Activated CD4-positive, alpha-beta memory T cell treated with anti-CD3 and anti-CD28 coated beads, Interleukin-2, amount 10 ng/mL, durations not matched to agents 7 days and 5 days (primary cell): ENCODE measurements at places on chromosomes 11 and 22. TPM values are rescaled to one million over a fixed set of nuclear protein-coding genes. Genes with fewer than 3 reads are reported as not detected.
A peak's percentile ranks its signal among the peaks of the same experiment; 100 is the strongest.

The BAD gene
- 36.5 TPM for total RNA-seq

DNA sequence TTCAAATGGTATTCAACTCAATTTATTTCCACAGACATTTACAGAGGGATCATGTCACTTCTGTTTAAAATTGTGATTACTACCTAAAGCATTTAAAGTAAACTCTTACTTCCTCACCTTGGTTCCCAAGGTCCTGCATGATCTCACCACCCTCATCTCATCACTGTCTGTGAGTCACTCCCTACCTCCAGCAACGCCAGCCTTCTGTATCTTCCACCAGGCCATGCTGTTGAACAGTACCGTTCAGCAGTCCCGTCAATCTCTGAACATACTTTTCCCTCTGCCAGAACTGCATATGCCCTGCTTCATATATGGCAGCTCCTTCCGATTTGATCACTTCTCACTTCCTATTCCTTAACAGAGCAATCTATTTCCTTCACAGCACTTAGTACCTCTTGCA is 2.0 kb downstream of the FBXO3 start:
- no peak for DNase-seq

DNA sequence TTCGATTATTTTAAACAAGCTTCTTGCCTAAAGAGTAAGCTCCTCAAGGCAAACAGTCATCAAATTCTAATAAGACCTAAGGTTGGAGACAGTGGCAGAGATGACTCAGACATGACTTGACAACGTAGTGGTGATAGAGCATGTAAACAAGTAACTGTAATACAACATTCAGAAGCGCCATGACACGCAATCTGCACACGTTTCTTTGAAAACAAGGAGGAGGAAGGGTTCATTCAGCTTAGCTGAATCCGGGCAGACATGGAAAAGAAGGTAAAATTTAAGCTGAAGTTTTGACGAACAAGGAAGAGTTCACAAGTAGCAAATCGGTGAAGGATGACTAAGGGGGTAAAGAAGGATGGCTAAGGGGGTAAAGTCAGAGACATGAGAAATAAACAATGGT is 152.4 kb upstream of the ZC3H12C start:
- no peak for DNase-seq

DNA sequence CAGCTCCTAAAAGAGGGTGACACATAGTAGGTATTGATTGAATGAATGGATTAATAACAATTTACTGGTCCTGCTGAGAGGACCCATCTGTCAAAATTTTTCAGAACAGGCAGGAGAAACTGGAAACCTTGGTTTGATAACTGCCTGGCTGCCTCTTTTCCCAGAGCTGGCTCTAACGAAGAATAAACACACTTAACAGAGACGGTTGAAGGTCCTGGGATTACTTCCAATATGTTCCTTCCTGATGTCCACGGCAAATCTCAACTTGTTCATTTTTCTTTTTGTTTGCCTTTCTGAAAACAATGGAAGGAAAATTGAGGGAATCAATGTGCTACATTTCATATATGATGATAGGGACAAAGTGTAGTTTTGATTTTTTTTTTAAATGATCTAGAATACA is 76.5 kb upstream of the SYT13 start:
- DNase-seq, result no peak

The NPAS4 gene
- 0.20 TPM for total RNA-seq

DNA sequence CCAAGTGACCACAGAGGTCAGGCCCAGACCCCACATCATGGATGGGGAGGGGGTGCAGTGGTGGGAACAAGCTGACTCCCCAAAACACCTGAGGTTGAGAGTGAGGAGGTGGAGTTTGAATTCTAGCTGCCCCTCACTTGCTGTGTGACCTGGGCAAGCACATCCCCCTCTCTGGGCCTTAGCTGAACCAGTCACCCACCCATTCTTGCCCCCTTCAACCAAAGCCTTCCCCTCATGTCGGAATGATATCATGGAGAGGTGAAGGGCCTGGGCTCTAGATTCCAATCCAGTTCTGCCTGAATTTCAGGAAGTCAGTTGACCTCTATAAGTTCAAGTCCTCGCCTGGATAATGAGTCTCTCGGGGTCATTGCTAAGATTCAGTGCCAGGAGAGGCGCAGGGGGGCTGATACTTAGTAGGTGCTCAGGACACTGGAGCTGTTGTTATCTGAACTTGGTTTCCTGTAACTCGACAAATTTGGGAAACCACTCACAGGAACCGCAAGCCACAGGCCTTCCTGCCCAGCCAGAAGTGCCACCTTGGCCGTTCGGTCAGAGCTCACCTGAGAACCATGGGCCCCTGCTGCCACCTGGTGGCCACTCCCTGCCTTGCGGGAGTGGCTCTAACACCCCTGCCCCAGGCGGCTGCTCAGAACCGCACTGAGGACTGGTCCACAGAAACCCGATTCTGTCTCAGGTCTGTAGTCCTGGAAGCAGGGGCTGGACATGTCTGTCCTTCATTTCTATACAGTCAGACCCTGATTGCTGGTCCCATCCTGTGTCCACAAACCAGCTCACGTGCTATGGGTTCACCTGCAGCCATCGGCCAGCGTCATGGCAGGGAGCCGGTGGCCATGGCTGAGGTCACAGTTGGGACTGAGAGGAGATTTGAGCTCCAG is 6.9 kb downstream of the CDC42EP1 start:
- peak; percentile 97 for DNase-seq

- no peak for DNase-seq
Measured at GRCh38 chr22:32130464-32130863, 28.6 kb downstream of the C22orf42 start.

The UBQLNL gene
- 0.28 TPM for total RNA-seq

- DNase-seq, result no peak
Measured at GRCh38 chr11:117915672-117916235, 13.4 kb downstream of the TMPRSS13 start.

- no peak for DNase-seq
Measured at GRCh38 chr22:20834206-20834605, 24.4 kb downstream of the PI4KA start.

The NXPE4 gene
- not detected for total RNA-seq

GRCh38 chr11:97756571-97757335 is 1264.0 kb upstream of the CNTN5 start:
- no peak for DNase-seq

DNA sequence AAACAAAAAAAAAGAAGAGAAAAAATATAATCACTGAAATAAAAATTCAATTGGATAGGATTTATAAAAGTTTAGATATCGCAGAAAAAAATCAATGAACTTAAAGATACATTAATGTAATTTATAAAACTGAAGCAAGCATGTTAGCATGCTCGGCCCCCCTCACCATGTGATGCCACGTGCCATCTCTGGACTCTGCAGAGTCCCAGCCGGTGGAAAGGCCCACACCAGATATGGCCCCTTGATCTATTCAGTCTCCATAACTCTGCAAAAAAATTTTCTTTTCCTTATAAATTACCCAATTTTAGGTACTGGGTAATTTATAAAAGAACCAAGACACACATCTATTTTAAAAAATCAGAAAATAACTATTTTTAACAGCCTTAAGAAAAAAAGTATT is 476.0 kb upstream of the ANO3 start:
- DNase-seq, result no peak
